ENCODE measurements at places on chromosomes 6 and 20. TPM values are rescaled to one million over a fixed set of nuclear protein-coding genes. Genes with fewer than 3 reads are reported as not detected.

Gene TPX2
- 113 TPM for total RNA-seq

Gene CST1
- total RNA-seq: not detected

- no peak overlapping the region for H3K27ac ChIP-seq
- H3K4me1 ChIP-seq: no peaks in the 10 kb centered on the region
- H3K27me3 ChIP-seq: no peaks in the 10 kb centered on the region
- H3K4me3 ChIP-seq: no peak overlapping the region
- no peaks in the 10 kb centered on the region for H3K36me3 ChIP-seq
Observed at GRCh38 chr20:56204206-56204605, 44.3 kb upstream of the MC3R start.

DNA sequence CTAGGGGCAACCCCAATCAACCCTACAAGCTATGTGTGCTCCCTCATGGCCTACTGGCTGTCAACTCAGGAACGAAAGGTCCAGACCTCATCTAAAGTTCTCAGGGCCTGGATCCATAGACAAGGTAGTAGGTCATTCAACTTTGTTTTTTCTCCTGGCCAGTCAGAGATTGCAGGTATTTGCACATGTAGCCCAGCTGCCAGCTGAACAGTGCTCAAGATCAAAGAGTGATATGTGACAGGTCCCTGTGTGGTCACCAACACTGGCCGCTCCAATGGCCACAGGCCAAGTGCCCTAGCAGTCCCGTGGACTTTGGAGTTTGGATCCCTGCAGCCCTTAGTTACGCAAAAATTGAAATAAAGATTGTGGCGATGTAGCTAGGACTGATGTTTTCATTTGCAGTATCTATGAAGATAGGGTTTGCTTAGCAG lies 60.6 kb upstream of the ATXN1 start:
- peaks cover 12% of the 10 kb centered on the region for H3K4me1 ChIP-seq
- no peaks in the 10 kb centered on the region for H3K36me3 ChIP-seq
- no peak for DNase-seq
- no peak overlapping the region for H3K27ac ChIP-seq

- peaks cover 9% of the 10 kb centered on the region for H3K27me3 ChIP-seq
- no peaks in the 10 kb centered on the region for H3K4me1 ChIP-seq
- DNase-seq: no peak
- no peak overlapping the region for H3K27ac ChIP-seq
- H3K36me3 ChIP-seq: no peaks in the 10 kb centered on the region
Observed at GRCh38 chr6:99711302-99711701, 104.7 kb downstream of the PRDM13 start.

DNA sequence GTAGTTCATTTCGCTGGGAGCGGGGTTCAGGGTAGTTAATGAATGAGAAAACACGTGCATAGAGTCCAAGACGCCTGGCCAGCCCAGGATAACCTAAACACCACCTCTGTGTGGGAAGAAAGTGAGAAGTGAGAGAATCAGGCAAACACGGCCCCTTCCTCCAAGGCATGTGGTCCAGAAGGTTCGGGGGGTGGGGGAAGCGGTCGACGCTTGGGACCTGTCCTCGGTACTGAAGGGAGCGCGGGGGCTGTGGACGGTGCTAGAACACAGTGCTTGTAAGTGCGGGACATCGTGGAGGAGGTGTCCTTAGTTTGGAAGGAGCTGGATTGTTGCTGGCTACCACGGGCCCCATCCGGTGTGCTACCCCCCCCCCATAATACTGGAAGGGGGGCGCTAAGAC lies 1.7 kb upstream of the VSTM2L start:
- H3K27me3 ChIP-seq: peaks cover 46% of the 10 kb centered on the region
- no peak overlapping the region for H3K4me3 ChIP-seq
- H3K36me3 ChIP-seq: no peaks in the 10 kb centered on the region
- peaks cover 9% of the 10 kb centered on the region for H3K4me1 ChIP-seq
- H3K27ac ChIP-seq: no peak overlapping the region

DNA sequence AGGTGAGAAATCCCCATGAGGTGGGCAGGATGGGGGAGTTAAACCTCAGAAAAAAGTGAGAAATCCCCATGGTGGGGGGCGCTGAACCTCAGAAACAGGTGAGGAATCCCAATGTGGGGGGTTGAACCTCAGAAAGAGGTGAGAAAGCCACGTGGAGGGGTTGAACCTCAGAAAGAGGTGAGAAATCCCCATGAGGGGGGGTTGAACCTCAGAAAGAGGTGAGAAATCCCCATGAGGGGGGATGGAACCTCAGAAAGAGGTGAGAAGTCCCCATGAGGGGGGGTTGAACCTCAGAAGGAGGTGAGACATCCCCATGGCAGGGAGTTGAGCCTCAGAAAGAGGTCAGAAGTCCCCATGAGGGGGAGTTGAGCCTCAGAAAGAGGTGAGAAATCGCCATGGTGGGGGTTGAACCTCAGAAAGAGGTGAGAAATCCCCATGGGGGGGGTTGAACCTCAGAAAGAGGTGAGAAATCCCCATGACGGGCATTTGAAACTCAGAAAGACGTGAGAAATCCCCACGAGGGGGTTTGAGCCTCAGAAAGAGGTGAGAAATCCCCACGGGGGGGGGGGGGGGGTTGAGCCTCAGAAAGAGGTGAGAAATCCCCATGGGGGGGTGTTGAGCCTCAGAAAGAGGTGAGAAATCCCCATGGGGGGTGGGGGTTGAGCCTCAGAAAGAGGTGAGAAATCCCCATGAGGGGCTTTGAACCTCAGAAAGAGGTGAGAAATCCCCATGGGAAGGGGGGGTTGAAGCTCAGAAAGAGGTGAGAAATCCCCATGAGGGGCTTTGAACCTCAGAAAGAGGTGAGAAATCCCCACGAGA lies 14.3 kb upstream of the GOPC start:
- peak overlapping the region; percentile 79 for H3K27ac ChIP-seq
- DNase-seq: peak; percentile 52
- H3K36me3 ChIP-seq: peaks cover 4% of the 10 kb centered on the region
- H3K4me3 ChIP-seq: no peak overlapping the region
- peaks cover 30% of the 10 kb centered on the region for H3K4me1 ChIP-seq

GRCh38 chr6:148470606-148471465 lies 128.2 kb downstream of the SASH1 start:
- H3K4me1 ChIP-seq: no peaks in the 10 kb centered on the region
- no peak overlapping the region for H3K4me3 ChIP-seq
- DNase-seq: no peak
- peaks cover 7% of the 10 kb centered on the region for H3K27me3 ChIP-seq
- H3K27ac ChIP-seq: no peak overlapping the region

- H3K36me3 ChIP-seq: peaks cover 5% of the 10 kb centered on the region
- no peak overlapping the region for H3K27ac ChIP-seq
- no peak for DNase-seq
Observed at GRCh38 chr6:5231289-5231688, 29.5 kb downstream of the LYRM4 start.

GRCh38 chr6:62013719-62014118 lies 272.3 kb downstream of the KHDRBS2 start:
- no peak overlapping the region for H3K27ac ChIP-seq
- H3K36me3 ChIP-seq: no peaks in the 10 kb centered on the region
- H3K4me3 ChIP-seq: no peak overlapping the region
- no peak for DNase-seq
